ENCODE measurements at places on chromosomes 12 and 14.

- no peak for DNase-seq
These were observed 9.3 kb upstream of the TWF1 start for GRCh38 chr12:43815416-43815815.

DNA sequence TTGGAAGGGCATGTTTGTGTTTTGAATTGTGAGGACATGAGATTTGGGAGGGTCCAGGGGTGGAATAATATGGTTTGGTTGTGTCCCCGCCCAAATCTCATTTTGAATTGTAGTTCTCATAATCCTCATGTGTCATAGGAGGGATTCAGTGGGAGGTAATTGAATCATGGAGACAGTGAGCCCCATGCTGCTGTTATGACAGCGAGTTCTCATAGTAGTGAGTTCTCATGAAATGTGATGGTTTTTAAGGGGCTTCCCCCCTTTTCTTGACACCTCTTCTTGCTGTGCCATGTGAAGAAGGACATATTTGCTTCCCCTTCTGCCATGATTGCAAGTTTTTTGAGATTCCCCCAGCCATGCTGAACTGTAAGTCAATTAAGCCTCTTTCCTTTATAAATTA lies 260.0 kb downstream of the DUSP6 start:
- DNase-seq, result no peak

DNA sequence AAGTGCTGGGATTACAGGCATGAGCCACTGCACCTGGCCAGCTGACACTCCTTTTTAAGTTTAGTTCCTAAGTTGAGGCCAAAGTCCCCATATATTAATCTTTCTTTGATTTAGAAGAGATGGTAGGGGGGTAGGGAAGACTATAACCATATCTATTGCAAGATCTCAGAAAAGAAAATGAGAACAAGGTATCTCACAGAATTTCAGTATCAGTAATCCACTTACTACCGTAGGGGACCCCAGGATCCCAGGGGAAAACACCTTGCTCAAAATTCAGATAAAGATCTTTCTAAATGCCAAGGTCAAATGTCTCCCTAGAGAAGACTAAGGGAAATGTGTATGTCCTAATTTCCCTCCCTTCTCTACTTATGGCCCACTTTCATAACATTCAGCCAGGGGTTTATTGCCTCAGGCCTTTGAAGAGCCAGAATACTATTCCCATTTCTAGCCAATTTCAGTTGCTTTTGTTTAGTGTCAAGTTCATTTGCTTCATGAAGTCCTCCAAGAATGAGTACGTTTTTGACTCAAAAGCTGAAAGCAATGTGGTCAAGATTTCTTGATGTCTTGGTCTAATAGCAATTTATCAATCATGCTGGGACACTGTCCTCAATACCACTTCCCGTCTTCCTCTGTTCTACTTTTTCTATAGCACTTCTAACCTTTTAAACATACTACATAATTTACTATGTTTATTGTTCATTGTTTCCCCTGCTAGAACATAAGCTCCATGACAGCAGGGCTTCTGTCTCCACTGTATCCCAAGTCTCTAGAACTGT lies 86.3 kb downstream of the DCAF5 start:
- DNase-seq, result no peak

GRCh38 chr12:55839345-55840140 lies 3.2 kb downstream of the MMP19 start:
- no peak for DNase-seq

DNA sequence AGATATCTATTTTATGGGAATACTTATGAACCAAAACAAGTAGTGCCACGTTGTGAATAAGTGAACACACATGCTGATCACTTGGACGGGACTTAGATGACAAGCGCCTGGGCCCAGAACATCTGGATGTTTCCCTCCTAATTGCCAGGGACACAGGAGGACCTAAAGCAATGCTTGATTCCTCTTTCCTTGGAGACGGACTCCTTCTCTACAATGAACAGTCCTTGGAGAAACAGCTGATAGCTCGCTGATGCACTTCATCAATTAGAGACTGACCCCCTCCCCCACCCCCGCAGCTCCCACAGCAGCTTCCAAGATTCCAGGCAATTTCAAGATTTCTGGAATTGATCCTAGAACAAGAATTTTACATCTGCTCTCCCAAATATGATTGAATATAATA lies 86.4 kb downstream of the ST8SIA1 start:
- no peak for DNase-seq
